Right renal cortex interstitium (tissue), 3 donors: ENCODE measurements at places on chromosomes 1 and 21.

- no peak for DNase-seq
Observed at GRCh38 chr1:202802998-202803932, 5.0 kb downstream of the KDM5B start.

DNA sequence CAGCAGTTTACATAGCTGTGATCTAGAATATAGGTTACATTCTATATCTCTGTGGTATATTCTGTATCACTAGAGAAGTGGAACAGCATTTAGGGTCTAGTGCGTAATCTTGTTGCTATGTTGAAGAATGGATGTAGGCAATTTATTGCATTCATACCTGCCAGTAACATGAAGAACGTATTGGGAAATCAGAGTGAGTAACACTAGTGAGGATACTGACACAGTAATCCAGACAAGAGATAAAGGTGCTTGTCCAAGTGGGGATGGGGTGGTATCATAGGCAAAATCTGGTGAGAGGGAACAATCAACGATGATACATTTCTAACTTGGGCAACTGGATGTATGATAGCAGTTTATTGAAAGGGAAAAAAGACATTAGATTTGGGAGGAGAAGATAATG, 9.8 kb downstream of the PPP2R5A start:
- no peak for DNase-seq

- DNase-seq, result no peak
Observed at GRCh38 chr21:43274946-43275310, 106.1 kb downstream of the CRYAA start.

GRCh38 chr1:25795946-25796810, 3.8 kb upstream of the SELENON start:
- no peak for DNase-seq
